Cortex of kidney (tissue), 1 donor: ENCODE measurements at places on chromosomes 7 and 10.

DNA sequence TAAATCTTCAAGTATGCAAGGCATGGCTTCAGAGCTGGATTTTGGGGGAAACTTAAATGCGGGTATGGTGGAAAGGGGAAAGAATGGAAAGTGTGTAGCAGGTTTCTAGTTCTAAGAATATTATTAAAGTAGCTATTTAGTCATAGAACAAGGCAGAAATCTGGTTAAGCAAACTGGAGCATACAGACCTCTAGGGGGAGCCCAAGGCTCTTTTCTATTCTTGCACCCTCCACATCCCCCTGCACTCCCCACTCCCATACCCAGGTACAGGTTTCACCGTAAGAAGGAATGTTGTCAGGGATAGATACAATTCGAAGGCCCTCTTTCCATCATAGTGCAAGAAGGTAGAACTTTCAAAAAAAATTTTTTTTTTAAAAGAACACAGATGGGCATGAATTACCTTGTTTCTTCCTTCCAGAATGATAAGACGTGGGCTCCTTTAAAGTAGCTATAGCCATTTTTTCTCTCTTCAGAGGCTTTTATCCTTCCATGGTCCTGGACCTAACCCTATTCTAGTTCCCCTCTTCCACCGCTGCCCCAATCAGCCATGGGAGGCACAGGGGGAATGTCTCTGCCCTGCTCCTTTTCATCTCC, 41.5 kb upstream of the SMIM30 start:
- no peak for DNase-seq

GRCh38 chr7:88835147-88835728, 39.7 kb upstream of the TEX47 start:
- no peak for DNase-seq

DNA sequence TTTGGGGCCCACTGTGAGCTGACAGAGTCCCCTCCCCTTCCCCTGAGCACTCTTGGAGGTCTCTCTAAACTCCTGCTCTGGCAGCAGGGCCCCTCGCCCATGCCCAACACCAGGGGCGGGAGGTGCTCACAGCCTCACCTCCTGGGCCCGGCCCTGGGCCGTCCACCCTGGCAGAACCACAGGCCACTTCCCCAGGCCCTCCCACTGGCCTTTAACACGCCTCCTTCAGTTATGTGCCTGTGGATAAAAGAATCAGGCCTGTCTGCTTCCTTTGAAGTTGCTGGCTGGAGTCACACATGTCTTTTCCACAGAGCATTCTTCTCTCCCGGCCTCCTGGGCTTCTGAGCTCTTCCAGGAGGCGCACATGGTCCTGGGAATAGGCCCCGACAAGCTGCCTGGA, 10.2 kb downstream of the MYL10 start:
- no peak for DNase-seq

DNA sequence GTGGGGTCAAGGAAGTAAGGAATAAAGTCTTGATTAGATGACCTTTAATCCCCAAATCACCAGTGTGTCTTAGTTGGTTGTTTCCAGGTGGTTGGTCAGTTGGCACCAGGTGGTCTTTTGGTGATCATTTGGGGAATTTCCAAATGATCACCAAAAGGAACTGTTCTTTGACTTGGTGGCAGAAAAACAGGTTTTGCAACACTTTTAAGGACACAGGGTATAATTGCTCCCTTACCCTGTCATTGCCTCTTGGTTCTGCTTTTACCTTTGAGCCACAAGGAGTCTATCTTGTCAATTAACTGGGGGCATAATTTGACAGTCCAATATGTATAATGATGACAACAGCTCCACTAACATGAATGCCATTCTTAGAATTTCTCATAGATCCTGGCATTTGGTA, 104.2 kb downstream of the ADK start:
- DNase-seq, result no peak

- DNase-seq, result no peak
Observed at GRCh38 chr7:116522247-116522646, 2.6 kb upstream of the CAV1 start.

DNA sequence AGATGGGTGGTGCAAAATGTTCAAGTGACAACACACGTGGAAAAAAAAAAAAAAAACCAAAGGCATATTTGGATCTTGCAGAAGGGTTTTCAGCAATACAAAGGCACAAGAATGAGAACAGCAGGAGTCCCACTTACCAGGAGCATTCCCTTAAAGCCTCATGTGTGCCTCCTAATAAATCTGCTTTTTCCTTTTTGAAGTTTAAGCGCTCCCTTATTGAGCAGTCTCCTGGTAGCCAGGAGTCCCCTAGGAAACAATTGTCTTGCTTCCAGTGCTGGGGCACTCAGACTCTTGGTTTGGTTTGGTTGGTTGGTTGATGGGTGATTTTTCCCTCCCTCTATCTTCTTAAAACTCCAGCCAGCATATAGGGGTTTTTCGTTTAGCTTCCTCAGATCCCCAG, 321.8 kb upstream of the NFE2L3 start:
- no peak for DNase-seq

DNA sequence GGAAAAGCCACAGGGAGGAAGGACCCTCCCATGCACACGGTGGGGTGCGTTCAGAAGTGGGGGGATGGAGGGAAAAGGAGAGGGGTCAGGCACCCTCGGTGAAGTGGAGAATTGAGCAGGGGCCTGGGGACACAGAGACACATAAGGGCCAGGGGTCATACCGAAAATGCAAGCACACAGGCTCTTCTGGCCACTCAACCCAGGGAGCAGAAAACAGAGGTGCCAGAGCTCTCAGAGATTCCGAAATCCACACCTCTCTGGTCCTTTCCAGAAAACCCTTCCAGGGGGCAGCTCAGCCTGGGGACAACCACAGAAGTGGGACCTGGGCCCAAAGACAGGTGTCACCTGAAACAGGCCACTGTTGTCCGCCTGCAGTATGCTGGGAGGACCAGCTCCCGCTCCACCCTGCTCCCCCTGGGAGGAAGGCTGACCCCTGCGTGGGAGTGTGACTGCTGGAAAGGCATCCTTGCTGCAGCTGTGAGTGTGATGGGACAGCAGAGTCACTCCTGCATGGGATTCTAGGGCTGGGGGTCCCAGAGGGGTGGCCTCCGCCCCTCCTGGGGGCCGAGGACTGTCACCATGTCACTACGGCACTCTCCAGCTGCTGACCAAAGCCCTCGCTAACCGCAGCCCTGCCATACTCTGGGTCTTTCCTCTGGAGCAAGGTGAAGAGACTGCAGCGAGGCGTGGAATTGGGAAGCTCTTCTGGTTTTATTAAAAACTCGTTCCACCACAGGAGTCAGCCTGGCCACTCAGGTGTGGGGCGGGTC, 63.1 kb downstream of the TMEM209 start:
- no peak for DNase-seq

- no peak for DNase-seq
Observed at GRCh38 chr7:128961030-128961659, 23.4 kb downstream of the IRF5 start.

DNA sequence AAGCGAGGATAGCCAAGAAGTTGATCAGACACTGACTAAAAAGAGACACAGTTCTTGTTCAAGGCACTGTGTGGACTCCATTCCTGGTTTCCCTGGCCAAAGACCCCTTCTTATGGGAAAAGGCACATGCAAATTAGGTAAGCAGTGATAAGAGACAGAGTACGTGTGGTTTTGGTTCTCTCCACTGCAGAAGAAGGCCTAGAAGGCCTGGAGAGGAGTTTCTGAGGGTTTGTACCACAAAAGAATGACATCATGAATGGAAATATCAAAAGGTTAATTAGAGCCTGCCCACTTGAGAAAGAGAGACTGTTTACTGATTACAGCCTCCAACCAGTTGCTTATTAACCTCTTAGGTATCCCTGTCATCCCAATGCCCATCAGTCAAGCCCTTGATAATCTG, 137.5 kb downstream of the ZNF365 start:
- DNase-seq, result no peak

DNA sequence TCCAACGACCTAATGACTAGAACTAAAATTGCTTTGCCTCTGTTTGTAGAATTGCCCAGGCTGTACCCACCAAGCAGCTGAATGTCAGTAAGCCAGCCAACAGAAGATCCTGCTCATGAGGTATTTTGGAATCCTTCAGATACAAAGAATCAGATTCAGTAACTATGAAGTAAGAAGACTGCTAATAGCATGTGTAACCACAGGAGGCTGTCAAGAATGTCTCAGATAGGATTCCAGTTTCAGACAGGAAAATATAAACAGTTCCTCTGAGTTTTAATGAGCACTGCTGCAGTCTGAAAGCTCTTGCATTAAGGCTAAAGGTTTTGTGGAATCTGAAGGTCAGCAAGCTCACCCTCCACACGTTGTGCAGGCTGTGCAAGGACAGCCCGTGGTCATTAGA, 112.6 kb upstream of the ADAM12 start:
- no peak for DNase-seq

- no peak for DNase-seq
Observed at GRCh38 chr7:114921631-114922025, 266 bp upstream of the MDFIC start.

DNA sequence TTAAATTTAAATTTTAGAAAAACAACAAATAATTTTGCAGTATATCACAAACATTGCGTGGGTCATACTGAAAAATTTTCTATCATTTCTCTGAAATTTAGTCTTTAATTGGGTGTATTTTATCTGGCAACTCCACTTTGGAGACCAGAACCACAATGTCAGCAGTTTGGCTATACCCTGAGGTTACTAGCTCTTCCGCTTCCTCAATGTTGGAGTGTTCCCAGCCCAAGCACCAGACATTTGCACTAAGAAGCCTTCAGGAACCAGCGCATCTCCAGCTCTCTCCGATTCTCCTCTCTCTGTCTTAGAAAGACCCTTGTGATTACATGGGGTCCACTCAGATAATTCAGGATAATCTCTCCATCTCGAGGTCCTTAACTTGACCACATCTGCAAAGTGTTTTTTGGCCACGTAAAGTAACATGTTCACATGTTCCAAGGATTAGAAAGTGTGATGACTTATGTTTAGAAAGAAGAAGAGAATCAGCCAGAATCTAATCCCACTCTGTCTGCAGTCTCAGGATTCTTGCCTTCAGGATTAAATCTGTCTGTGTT, 43.1 kb upstream of the ADRB1 start:
- DNase-seq, result no peak

DNA sequence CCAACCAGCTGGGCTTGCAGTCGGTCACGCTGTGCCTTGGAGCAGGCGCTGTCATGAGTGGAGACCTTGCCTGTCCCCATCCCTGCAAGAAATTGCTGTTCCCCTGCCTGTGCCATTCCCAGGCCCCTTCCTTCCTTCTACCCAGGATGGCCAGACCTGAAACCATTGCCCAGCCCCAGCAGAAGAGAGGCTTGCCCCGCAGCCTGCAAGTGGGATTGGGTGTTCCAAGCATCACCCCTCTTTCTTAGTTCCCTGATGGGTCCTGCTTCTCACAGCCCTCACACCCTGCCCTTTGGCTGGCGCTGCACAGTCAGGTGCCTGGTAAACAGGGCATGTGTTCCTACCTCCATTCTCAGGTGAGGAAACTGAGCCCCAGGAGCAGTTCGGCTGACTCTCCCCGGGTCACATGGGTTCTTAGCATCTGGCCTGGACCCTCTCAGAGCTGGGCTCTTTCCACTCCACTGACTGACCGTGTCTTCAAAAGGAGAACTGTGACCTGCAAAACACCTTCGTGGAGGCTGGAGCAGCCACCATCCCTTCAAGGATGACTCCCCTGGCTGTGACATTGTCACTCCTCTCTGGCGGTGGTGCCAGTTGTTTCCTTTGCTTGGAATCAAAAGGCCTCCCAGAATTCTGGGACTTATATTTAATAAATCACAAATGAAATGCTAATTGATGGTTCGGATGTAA, 41.9 kb upstream of the PDCD4 start:
- DNase-seq, result no peak

DNA sequence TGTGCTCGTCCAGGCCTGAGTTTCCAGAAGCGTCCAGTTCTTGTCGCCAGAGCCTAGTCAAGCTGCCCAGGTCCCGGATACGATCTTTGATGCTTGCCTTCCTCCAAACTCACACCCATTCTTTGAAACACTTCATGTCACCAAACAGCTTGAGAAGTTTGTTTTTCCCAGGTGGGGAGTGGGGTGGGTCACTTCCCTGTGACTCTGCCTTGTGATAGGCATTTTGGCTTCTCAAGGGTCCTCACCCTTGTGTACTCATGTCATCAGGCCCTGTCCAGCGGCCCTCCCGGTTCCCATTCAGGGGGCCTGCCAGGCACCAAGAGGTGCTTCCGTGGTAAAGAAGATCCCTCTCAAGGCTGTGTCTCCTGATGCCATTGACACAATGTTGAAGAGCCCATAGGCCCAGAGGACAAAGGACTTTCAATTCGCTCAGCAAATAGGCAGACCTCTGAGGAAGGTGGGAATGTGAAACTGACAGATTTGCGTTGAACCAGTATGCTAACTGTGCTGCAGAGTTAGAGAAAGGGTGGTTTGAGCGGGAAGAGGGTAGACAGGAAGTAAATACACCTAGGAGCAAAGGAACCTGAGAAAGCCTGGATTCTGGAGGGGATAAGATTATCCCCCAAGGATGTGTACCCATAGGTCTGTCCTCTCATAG, 24.7 kb upstream of the SFTPA1 start:
- DNase-seq, result no peak

- DNase-seq, result no peak
Observed at GRCh38 chr10:78512205-78512550, 478.5 kb downstream of the RPS24 start.

DNA sequence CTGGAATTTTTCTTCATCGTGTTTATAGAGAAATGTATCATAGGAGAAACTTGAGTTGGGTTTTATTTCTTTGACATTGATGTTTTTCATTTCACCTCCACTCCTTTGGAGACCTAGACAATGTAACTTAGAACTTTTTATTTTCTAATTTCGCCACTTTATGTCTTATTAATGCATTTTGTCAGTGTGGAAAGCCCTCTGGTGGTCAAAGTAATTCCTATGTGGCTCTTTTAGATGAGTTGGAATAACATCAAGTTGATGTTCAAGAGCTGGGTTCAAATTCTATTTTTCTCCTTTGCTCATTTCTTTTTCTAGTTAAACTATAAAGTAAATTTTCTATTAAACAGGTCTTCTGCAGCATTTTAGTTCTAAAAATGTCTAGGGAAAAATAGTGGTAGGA, 478.6 kb downstream of the LRMDA start:
- no peak for DNase-seq

DNA sequence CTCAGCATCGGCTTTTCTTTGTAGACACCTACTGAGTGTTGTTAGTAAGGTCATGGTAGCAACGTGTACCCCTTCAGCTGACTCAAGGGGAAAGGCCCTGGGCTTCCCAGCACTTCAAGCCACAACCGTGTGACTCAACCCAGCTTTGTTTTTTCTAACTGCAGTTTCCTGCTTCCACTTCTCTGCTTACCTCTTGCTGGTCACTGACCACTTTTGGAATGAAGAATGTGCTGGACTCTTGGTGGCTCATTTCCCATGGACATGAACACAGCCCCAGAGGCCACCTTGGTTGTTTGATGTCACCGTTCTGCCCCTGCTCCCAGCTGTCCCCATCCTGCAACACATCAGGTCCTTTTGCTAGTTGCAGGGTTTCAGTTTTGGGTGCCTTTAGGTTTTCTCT, 69.5 kb upstream of the ZNF438 start:
- no peak for DNase-seq

- DNase-seq, result no peak
Observed at GRCh38 chr7:45064047-45064725, 24.6 kb downstream of the NACAD start.
